Esophagus squamous epithelium (tissue), 5 donors: ENCODE measurements at places on chromosomes 7 and 10.

- no peak for DNase-seq
Observed at GRCh38 chr10:112026438-112026837, 157.1 kb downstream of the GPAM start.

GRCh38 chr7:152076940-152077933 lies 51.8 kb downstream of the GALNT11 start:
- no peak for DNase-seq

- no peak for DNase-seq
Observed at GRCh38 chr10:78044179-78044578, 10.5 kb downstream of the RPS24 start.

DNA sequence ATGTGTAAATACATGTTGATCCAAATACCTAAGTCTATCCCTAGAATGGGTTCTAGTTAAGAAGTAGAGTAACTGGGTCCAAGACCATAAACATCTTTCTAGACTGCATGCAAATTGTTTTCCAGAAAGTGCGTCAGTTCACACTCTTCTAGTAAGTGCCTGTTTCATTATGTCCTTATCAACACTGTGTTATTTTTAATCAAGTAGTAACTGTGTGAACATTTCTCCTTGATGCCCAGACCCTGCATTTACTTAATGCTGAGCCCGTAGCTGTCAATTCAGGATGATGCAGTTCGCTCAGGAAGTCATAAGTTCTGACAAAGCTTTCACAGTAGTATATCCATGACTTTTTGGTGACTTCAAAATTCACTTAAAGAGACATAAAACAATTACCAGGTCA lies 374.8 kb downstream of the OTUD1 start:
- DNase-seq, result no peak

- DNase-seq, result no peak
Observed at GRCh38 chr7:129831424-129832058, 121.2 kb downstream of the UBE2H start.

- DNase-seq, result no peak
Observed at GRCh38 chr7:117402109-117402508, 25.2 kb downstream of the ASZ1 start.

DNA sequence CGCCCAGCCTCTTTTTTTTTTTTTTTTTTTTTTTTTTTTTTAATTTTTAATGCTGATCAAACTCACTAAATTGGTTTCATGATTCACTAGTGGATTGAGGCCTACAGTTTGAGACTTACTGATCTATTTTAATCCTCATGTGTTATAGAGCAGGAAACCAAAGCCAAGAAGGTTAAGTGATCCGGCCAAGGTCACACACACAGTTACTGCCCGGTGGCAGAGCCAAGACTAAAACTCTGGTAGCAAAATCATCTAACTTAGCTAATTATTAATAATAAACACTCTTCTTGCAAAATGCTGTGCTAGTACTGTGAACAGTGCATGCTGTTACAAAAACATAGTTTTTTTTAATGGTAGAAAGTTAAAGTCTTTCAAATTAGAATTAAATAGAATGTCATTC lies 188.3 kb upstream of the NFE2L3 start:
- no peak for DNase-seq
